ENCODE measurements at places on chromosomes 7 and 10.

DNA sequence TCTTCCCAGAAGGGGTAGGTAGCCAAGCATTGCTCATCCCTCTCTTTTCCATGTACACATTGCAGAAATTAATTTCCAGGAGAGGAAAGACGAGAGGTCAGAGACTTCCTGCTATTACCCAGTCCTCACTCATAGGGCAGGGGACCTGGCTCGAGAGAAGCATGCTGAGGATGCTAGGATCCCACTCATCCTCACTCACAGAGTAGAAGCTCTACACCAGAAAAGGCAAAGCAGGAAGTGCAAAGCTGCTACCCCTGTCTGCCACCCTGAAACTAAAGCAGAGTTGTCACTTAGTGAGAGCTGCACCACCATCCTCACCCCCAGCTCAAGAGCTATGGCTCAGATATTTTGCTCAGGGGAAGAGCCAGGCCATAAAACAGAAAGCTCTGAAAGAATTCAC lies 9.9 kb downstream of the OR9A2 start:
- no peak for DNase-seq

DNA sequence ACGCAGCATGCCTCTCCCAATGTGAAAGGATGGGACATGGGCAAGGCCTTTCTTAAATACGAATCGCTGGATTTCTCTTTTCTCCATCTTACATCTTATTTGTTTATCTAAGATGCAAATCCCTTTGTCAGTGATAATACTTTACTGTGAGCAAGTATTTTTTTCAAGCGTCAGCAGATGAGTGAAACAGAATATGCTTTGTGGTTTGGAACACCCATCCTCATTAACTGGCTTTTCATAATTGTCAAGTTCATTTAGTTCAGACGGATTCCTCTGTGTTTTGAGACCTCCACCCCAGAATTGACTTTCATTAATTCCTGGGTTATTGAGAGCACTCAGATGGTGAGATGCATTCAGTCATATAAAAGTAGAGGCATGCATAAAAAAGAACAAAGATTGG lies 149.8 kb downstream of the NSUN6 start:
- DNase-seq: no peak

DNA sequence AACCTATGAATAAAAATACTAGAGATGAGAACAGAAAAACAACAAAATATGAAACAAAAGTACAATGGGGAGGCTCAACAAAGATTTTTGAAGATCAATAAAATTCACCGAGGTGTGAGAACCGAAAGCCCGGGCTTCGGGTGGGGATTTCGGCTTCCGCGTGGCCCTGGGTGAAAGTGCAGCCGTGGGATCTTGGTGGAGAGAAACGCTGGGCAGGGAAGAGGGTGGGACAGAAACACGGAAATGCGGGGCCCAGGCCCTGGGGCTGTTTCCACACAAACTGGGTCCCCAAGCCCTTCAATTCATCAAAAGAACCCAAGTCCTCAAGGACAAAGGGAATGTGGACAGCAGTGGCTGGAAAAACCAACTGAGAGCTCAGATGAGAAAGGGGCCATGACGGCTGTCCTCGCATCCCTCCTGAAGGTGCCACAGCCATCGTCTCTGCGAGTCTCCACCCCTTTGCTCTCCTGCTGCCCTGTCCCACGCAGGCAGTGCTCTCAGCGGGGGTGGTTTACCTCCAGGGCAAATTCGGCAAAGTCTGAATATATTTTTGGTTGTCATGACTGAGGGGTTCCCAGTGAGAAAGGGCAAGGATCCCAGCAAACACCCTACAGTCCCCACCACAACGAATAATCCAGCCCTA lies 19.7 kb downstream of the FOXL3 start:
- no peak for DNase-seq

- DNase-seq: peak; percentile 73
These were observed 114.8 kb upstream of the ARID5B start for GRCh38 chr10:61786728-61787127.
